ENCODE measurements at places on chromosomes 16 and 17. TPM values are rescaled to one million over a fixed set of nuclear protein-coding genes. Genes with fewer than 3 reads are reported as not detected.

LLGL2 gene
- total RNA-seq, result 20.1 TPM

TSNAXIP1 gene
- 0.65 TPM for total RNA-seq

CCL4L2 gene
- total RNA-seq, result not detected

CPHXL2 gene
- not detected for total RNA-seq

CD300LG gene
- not detected for total RNA-seq

ITPRIPL2 gene
- 19.1 TPM for total RNA-seq

TNFRSF12A gene
- 495 TPM for total RNA-seq

ZFPM1 gene
- total RNA-seq, result 5.6 TPM

FGF11 gene
- total RNA-seq, result 1.2 TPM

CX3CL1 gene
- 0.07 TPM for total RNA-seq

TMEM98 gene
- 44.3 TPM for total RNA-seq

SCN4A gene
- 0.08 TPM for total RNA-seq

SUZ12 gene
- 26.8 TPM for total RNA-seq
